ENCODE measurements at places on chromosomes 3 and 15. TPM values are rescaled to one million over a fixed set of nuclear protein-coding genes. Genes with fewer than 3 reads are reported as not detected.

GRCh38 chr15:90677807-90678790 is 39.0 kb upstream of the BLM start:
- no peaks in the 10 kb centered on the region for H3K27me3 ChIP-seq
- H3K4me1 ChIP-seq, result peaks cover 14% of the 10 kb centered on the region
- DNase-seq, result no peak
- no peaks in the 10 kb centered on the region for H3K36me3 ChIP-seq
- no peak overlapping the region for H3K4me3 ChIP-seq
- H3K27ac ChIP-seq, result no peak overlapping the region

The B3GALNT1 gene
- polyA plus RNA-seq, result 0.32 TPM

DNA sequence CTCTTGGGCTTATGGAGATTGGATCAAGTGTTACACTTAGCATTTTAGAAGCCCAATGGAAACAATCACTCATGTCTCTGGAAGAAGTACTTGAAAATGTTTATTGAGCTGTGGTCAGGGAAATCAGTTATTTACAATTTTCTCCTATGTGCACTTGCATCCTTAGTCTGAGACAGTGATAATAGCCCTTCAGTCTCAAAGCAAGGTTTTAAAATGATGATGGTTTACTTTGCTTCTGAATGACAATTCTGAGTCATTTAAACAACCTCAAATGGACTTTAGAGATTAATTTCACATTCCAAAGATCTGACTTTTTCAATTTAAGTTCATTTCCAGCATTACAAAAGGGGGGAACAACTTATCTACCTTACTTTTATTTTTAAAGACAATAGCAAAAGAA is 20.1 kb downstream of the TIPARP start:
- H3K36me3 ChIP-seq, result peaks cover 50% of the 10 kb centered on the region
- no peak for DNase-seq
- H3K4me1 ChIP-seq, result peaks cover 56% of the 10 kb centered on the region
- no peak overlapping the region for H3K4me3 ChIP-seq
- no peaks in the 10 kb centered on the region for H3K27me3 ChIP-seq

DNA sequence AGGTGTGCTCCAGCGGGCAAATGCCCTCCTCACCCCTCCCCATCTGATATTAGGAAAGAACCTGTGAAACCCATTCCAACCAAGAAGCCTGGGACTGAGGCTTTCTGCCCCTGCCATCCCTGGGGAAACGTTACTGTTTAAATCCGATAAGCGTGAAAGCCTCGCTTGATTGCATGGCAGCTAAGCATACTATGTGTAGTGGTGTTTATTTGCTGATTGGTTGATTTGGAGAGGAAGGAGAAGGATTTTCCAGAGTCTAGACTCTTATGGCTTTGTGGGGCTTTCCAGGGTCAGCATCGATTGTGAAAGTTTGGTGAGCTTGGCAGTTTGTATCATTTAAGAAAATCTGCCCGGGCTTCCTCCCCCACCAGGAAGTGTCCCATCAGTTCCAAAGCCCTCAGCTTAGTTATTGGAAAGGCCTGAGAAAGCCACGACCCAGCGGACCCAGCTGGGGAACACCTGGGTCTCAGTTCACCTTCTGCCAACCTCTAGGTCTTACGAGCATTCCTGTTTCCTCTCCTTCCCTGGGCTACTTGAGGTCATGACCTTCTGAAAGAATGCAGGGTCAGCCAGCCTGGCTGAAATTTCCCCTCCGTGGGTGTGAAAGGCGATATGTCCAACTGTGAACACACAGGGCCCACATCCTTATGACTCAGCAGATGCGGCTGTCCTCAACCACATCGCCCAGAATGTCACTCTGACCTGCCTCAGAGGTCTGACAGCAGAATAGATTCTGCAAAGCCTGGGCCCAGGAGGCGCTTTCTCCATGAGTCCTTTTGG is 62.8 kb upstream of the HERC1 start:
- H3K27me3 ChIP-seq, result no peaks in the 10 kb centered on the region
- H3K27ac ChIP-seq, result no peak overlapping the region
- H3K4me1 ChIP-seq, result no peaks in the 10 kb centered on the region
- no peak for DNase-seq

DNA sequence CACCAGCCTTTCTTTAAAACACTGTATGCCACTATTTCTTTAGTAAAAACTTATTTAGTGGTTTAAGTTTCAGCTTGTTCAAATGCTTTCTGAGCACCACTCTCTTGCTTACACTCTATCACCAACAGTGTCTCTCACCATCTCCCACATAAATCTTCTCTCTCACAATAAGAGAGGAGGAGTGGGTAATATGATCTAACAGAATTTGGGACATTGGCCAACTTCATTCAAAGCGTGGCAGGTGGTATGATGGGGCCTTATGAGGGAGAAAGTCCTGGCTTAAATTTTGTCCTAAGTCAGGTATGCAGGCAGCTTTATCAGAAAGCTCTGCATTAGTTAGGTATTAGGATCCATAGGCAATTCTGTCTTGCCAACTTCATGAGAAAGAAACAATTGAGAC is 1132.5 kb downstream of the TUSC7 start:
- no peaks in the 10 kb centered on the region for H3K27me3 ChIP-seq
- H3K27ac ChIP-seq, result no peak overlapping the region
- H3K4me1 ChIP-seq, result no peaks in the 10 kb centered on the region
- H3K4me3 ChIP-seq, result no peak overlapping the region
- no peak for DNase-seq
- no peaks in the 10 kb centered on the region for H3K36me3 ChIP-seq

The ZNF197 gene
- 4.3 TPM for polyA plus RNA-seq

GRCh38 chr3:97721446-97721845 is 43.1 kb upstream of the ARL6 start:
- H3K36me3 ChIP-seq, result no peaks in the 10 kb centered on the region
- H3K27me3 ChIP-seq, result no peaks in the 10 kb centered on the region
- H3K4me3 ChIP-seq, result no peak overlapping the region
- DNase-seq, result no peak
- no peaks in the 10 kb centered on the region for H3K4me1 ChIP-seq

The SPINT1 gene
- 0.58 TPM for polyA plus RNA-seq

GRCh38 chr15:80615783-80616391 is 79.2 kb upstream of the ABHD17C start:
- peak overlapping the region; percentile 39 for H3K27ac ChIP-seq
- peak; percentile 59 for DNase-seq
- no peaks in the 10 kb centered on the region for H3K36me3 ChIP-seq
- no peaks in the 10 kb centered on the region for H3K27me3 ChIP-seq
- no peak overlapping the region for H3K4me3 ChIP-seq

The EAF1 gene
- polyA plus RNA-seq, result 10.0 TPM

DNA sequence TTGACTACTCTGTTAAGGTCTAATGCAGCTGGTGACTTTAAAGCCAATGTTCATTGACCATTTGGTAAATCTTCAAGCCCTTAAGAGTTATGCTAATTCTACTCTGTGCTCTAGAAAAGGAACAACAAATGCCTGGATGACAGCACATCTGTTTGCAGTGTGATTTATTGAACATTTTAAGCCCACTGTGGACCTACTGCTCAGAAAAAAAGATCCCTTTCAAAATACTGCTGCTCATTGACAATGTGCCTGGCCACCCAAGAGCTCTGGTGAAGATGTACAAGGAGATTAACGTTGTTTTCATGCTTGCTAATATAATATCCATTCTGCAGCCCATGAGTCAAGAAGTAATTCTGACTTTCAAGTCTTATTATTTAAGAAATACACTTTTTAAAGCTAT is 110.8 kb downstream of the TBC1D5 start:
- H3K36me3 ChIP-seq, result no peaks in the 10 kb centered on the region
- peak overlapping the region; percentile 55 for H3K27ac ChIP-seq
- H3K27me3 ChIP-seq, result no peaks in the 10 kb centered on the region
- H3K4me1 ChIP-seq, result no peaks in the 10 kb centered on the region

The MAP1A gene
- 5.3 TPM for polyA plus RNA-seq

DNA sequence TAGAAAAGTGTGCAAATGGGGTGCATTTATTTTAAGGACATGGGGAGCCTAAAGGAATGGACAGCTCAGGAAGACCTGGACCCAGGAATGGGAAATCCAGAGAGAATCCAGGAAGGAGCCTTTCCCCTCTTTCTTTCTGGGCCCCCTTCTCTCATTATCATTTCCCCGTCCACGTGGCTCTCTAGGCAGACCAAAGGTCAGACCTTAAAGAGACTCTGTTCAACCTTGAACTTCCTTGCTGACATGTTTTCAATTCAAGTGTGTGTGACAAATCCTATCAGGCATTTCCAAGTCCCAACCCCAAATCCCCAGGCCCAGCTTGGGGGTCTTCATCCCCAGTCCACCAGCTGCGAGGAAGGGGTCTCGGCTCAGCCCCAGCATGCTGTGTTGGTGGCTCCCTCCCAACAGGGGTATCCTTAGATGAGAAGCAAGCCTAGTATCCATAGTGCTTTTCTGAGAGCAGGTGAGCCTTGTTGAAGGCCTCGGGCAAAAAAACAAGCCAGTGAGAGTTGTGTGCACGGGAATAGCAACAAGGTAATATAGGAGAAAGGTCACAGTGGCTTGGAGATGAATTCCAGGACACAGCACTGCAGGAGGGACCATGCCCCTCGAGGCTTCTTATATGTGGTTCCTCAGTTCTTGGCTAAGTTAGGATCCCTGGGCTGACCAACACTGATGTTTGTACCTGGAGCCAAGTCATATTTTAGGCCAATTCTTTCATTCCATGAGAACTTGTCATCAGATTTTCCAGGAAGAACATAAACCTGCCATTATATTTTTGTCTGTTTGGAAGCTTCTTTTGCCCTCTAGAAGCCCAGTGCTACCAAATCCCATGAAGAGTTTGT is 130.0 kb downstream of the ASB7 start:
- no peaks in the 10 kb centered on the region for H3K36me3 ChIP-seq
- peaks cover 7% of the 10 kb centered on the region for H3K4me1 ChIP-seq

The STARD5 gene
- 3.2 TPM for polyA plus RNA-seq

The PPP1R14D gene
- not detected for polyA plus RNA-seq

The RASGRP1 gene
- polyA plus RNA-seq, result 0.03 TPM

The ESYT3 gene
- 0.24 TPM for polyA plus RNA-seq

The LPP gene
- polyA plus RNA-seq, result 9.3 TPM

The RYR3 gene
- 0.08 TPM for polyA plus RNA-seq

The DUOX2 gene
- polyA plus RNA-seq, result not detected
